NCI-H748 treated with DMSO at 0.1 percent for 48 hours (cell line): ENCODE measurements at places on chromosomes 5 and 9.

- no peak for DNase-seq
These were observed 92.8 kb downstream of the CAMSAP1 start for GRCh38 chr9:135814421-135815095.

GRCh38 chr5:66459728-66460127 is 136.5 kb upstream of the MAST4 start:
- DNase-seq = no peak

DNA sequence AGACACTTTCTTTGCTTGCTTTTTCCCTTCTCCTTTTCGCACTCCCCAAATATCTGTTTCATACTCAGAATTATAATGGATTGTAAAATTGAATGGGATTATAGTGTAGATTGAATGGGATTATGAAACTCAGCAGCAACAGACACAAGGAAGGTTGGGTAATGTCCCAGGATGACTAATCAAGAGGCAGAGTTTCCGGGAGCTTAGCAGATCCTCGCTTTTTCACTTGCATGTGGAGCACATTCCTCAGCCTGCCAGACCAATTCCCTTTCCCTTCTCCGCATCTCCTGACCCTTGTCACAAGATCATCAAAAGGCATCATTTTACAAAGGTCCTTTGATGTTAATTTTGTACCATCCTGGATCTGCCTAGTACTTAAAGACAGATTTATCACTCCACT is 55.1 kb upstream of the SLC1A1 start:
- no peak for DNase-seq

DNA sequence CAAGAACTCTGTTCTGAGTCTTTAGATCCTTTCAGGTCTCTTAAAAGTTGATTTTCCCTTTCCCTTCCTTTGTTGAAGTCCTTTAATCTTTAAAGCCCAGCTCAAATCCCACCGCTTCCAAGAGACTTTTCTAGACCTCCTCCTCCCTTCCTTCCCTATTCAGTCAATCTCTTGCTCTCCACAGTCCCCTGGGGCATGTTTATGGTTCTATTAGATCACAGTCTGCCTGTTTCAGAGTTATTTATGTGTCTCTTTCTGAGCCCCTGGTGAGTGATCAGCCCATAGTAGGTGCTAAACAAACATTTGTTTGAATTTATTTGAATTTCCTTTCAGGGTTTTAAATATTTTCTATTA is 7.2 kb upstream of the ARSI start:
- no peak for DNase-seq

DNA sequence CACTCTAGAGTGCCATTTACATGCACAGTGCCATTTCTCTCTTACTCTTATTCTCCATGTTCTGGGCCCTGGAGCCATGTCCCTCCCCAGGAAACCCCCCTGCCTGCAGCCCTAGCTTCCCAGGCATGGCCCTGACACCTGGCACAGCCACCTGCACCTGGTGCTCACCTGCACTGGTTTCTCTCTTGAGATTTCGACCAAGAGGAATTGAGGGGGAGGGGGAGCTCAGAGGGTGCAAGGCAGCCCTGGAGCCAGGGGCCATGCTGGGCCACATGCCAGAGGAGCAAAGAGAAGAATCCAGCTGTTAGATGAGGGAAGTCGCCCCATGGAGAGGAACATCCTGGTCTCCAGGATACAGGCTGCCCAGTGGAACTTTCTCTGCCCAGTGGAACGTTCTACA is 65.0 kb upstream of the RAPGEF1 start:
- no peak for DNase-seq

DNA sequence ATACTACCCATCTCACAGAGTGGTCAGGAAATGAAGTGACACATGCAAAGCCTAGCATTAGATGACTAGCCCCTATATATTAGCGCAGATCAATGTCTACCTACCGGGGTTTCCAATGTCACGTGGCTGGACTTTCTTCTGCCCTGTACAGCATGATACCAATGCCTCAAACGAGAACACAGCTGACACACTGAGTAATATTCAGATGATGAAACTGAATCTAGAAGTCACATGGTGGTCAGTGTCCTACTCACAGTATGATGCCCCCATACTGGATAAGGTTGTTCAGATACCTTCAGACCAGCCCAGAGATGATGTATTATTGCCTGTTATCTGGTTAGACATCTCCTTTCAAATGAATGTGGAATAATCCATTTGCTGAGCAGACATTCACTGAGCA is 71.1 kb upstream of the FRRS1L start:
- no peak for DNase-seq

- no peak for DNase-seq
These were observed 1577.6 kb downstream of the EFNA5 start for GRCh38 chr5:106093134-106093533.

- no peak for DNase-seq
These were observed 232.3 kb downstream of the FANCC start for GRCh38 chr9:95085036-95085770.

DNA sequence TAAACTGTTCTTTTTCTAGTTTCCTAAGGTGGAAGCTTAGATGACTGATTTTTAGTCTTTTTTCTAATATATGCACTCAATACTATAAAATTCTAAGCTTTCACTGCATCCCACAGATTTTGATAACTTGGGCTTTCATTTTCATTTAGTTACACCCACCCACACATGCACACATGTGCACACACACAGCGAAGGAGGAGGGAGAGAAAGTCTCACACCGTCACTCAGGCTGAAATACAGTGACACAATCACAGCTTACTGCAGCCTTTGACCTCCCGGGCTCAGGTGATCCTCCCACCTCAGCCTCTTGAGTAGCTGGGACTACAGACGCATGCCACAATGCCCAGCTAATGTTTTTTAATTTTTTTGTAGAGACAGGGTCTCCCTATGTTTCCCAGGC is 96.5 kb downstream of the SMIM23 start:
- DNase-seq = no peak

GRCh38 chr9:130741831-130742449 is 48.4 kb downstream of the EXOSC2 start:
- no peak for DNase-seq
